AG09309 (cell line): ENCODE measurements at places on chromosomes 5 and 9.

DNA sequence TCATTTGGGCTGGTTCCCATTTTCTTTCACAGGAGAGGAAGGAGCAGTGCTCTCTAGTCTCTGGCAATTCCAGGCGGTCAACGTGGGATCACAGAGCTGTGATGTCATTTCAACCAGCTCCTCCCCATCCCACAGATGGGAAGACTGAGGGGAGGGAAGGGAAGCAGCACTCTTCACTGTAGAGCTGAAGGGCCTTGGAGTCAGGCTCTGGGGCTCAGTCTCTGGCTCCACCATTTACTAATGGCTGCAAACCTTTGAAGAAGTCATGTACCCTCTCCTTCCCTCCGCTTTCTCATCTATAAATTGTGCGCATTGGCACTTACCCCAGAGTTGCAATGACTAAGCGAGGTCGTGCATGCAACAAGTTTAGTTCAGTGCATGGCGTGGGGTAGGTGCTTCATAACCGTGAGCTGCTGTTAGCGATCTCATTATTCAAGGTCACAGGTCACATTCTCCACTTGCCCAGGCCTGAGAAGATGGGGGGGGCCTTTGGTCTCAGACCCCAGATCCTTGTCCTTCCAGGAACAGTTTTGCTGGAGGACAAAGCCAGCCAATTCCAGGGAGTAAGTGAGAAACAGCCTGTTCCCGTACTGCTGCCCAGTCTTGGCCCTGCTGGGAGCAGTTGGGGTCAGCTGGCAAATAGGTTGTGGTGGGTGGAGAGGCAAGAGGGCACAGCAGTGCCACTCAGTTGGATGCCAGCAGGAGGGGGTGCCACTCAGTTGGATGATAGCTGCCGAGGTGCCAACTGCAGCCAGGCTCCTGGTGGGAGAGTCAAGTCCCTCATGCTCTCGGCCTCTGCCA is 136.7 kb downstream of the RGS3 start:
- DNase-seq, result no peak

DNA sequence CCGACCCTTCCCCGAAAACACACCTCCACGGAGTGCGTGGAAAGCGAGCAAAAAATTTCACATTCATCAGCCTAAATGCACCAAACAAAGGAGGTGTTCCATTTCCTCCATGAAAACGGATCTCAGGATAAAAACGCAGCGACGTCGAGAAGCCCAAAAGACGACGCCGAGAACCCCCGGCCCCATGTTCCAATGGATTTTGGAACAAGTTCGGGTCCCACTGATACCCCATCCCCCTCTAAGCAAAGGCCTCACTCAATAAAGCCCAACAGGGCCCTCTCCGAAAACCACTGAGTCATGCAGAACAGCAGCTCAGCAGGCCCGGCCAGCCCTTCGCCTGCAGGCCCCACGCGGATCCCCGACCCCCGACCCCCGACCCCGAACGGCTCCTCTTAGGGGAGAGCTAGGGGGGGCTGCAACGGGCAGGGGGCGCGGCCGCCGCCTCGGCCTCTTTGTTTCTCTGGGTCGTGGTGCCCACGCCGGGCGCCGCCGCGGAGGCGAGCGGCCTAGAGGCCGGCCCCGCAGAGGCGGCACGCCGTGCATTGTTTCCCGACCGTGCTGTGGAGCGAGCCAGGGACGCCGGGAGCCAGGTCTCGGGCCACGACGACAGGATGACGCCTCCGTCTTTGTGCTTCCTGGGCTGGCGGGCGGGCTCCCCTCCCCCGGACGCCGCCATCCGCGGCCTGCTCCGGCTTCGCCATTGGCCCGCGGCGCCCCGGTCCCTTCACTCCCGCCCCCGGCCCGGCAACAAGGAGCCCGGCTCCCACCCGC is 915 bp downstream of the ZFAND5 start:
- DNase-seq, result no peak

DNA sequence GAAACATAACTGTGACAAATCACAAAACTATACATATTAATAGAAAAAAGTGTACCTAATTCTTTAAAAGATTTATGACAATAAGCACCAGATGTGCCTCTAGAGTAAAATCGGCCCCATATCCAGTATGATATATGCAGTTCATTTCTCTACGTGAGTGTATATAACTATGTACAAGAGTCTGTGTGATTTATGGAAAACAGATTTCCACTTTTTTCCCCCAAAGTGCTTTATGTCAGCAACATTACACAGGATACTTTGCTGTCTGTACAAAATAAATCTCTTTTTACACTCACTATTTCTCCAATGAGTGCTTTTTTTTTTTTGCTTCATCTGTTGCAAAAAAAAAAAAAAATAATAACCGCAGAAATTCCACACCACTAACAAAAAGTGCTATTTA is 298.8 kb upstream of the RFX3 start:
- no peak for DNase-seq

DNA sequence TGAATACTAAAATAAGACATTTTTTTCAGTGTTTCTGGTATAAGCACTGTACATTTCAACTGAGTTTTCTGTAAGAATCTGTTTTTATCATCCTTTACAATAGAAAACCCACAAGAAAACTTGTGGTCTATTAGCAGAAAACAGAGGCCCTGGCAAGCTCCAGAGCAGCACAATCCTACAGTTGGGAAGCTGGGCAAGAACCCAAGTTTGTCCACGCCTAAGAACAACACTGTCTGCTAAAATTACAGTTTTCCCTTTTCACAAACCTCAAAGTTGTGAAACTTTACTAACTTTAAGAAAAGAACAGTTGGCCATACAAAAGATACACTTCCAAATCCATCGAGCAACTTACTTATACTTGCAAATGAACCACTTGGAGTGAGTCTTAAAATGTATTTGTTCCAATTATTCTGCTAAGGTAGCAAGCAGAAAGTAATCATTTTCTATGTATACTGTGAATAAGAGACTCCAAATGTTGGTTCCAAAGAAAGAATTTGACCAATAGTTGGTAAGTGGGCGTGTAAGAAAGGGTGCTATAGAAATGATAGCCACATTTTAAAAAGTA is 982.0 kb upstream of the ARRDC3 start:
- DNase-seq, result peak; percentile 80
